ENCODE measurements at places on chromosomes 11 and 22.

DNA sequence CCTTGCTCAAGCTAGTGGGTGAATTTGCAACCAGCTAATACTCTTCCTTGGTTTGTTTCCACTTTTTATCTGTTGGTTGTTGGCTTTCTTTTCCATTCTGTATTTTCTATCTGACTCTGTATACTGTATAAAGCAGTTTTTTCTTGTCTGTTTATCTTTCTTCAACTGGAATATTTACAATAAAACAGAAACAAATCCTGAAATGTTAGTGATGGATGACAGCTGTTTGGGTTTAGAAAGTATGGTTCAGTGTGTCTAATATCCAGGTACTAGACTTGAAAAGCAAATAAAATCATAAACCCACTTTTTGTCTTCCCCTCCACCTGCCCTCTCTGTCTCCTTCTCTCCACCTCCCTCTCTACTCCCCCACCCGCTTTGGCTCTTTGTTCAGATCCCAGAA is 35.3 kb upstream of the TBCEL start:
- DNase-seq, result no peak

DNA sequence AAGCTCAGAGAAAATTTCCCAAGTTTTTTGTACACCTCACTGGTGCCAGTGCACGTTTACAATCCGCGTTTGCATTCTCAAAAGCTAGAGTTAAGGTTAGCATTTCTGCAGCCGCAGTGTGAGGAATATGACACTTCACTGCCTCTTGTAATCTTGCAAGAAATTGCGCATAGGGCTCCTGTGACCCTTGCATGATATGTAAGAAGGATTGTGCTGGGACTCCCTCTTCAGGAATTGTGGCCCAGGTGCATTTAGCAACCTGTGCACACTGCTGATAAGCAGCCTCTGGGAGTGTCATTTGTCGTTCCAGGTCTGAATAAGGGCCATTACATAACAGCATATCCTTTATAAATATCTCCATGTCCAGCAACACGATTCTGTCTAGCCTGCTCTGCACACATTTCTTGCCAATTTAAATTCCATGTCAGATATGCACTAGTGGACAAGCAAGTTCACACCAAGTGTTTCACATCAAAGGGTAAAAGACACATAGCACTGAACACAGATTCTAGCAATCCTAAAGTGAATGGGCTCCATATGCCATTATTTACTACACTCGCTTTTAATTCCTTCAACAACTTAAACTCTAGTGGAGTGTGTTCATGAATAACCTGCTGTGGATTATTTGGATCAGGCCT is 69.2 kb upstream of the INCENP start:
- DNase-seq, result no peak

DNA sequence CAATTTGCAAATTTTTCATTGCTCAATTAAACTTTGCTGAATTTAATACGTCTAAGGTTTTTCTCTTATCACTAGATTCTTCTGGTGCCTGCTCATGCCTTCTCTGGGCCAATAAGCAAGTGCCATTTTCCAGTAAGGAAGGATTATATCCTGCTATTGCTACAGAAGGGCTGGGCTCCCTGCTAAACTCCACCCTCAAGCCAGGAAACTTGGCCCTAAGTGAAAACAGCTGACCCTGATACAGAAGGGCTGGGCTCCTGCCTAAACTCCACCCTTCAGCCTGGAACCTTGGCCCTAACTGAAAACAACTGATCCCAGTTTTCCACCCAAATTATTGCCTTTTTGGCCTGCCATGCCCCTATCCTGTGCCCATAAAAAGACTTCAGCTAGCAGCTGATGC is 385.3 kb downstream of the DYNC2H1 start:
- no peak for DNase-seq

GRCh38 chr11:27212248-27212780 is 150.7 kb downstream of the CCDC34 start:
- no peak for DNase-seq

GRCh38 chr11:115552151-115552772 is 48.0 kb upstream of the CADM1 start:
- no peak for DNase-seq

DNA sequence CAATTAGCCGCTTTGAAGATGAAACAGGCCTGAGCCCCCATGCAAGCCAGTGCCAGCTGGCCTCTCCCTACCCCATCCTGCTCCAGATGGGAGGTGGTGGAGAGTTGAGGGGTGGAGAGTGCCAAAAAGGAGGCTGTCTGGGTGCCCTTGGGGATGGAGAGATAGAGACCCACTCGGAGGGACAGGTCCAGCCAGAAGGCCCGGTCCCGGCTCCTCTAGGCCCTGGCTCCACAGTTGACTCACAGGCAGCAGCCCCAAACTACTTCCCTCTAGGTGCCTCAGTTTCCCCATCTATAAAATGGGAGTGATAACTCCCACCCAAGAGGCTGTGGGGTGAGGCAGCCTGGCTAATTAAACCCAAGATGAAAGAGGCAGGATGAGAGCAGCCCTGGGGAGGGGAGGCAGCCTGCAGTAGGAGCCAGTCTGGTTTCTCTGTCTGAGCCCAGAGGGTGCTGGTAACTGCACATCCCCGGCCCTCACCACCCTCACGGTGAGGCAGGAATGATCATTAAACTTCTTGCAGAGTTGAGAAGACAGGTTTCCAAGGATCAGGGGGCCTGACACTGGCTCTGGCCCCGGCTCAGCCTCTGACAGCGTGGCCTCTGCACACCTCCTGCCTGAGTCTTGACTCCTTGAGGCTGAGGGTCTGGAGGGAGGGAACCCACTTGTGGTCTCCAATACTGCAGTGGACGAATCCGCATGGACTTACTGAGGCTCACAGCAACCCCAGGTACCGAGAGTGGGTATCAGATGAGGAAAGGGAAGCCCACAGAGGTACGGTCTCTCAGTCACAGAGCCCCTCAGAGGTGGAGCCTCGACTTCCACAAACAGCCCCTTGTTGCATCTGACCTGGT is 1.4 kb upstream of the AP5B1 start:
- no peak for DNase-seq

GRCh38 chr11:105236664-105237063 is 97.1 kb upstream of the CARD18 start:
- DNase-seq, result no peak

- no peak for DNase-seq
Observed at GRCh38 chr11:65459552-65459951, 37.0 kb downstream of the NEAT1 start.

DNA sequence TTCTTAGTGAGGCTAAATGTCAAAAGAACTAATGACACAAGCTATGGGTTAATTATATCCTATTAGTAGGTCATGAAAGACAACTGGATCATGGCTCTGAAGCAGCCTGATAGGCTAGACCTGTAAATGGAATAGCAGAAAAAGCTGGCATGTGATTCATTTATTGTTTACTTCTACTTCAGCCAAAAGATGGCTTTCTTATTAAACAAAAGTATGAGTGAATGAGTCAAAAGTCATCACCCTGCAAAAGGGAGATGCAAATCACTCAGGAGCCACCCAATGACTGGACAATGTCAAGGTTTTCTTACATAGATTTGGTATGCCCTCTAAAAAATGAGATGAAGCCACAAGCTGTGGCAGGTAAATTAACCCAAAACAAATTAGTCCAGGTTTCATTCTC is 138.0 kb downstream of the TRPC6 start:
- no peak for DNase-seq

DNA sequence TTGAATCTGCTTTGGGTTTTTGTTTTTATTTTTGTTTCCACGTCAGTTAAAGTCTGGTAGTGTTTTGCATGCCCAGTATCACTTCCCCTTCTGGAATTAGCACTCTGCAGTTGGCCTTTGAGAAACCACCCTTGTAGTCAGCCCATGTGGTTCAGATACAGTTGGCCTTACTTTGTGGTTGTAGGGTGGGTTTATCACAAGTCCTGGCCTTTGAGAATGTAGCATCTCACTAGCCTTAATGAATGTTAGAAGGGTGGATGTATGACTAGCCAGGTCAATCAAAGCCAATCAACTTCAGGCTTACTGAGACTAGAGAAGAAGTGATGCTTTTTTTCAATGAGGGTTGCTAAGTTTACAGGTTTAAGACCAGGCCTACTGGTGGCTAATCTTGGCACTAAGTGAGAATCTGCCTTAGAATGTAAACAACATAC is 19.8 kb downstream of the ARL14EP start:
- DNase-seq, result no peak

- no peak for DNase-seq
Observed at GRCh38 chr11:65130631-65131416, 3.5 kb downstream of the SYVN1 start.

DNA sequence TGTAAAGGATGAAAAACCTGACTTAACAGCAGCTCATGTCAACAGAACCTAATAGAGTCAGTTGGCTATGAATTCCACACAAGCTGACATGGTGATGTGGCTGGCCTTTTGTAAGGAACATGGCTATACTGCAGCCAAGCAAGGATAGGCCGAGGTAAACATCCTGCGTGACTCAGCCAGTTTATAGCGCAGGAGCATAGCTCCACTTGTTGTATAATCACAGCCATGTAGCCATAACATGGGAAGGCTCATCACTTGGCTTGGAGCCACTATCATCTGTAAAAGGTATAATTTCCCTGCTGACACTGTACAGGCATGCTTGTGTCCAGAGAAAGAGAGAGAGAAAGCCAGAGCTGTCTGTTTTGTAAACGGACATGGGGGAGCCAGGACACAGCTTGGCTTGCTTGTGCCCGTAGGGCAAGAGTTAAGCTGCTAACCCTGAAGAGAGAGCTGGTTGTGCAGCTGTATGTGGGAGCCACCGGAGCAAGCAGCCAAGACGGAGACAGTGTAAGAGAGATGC is 104.4 kb upstream of the PLET1 start:
- DNase-seq, result no peak

DNA sequence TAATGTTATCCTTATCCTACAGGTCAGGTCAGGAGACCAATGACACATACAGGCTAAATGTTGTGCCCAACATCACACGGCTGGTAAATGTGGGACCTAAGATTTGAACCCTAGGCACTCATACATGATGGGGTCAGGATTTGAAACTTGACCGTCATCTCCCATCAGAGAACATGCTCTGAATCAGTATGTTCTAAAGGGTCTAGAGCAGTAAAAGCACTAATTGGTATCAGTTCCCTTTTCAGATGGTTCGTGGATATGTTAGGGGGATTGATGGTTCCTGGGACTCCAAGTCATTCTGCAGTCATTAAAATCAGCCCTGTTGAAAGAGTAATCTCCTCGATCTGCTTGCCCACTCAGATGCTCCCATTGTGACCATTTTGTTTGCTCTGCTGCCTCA is 65.5 kb downstream of the BMAL1 start:
- no peak for DNase-seq

DNA sequence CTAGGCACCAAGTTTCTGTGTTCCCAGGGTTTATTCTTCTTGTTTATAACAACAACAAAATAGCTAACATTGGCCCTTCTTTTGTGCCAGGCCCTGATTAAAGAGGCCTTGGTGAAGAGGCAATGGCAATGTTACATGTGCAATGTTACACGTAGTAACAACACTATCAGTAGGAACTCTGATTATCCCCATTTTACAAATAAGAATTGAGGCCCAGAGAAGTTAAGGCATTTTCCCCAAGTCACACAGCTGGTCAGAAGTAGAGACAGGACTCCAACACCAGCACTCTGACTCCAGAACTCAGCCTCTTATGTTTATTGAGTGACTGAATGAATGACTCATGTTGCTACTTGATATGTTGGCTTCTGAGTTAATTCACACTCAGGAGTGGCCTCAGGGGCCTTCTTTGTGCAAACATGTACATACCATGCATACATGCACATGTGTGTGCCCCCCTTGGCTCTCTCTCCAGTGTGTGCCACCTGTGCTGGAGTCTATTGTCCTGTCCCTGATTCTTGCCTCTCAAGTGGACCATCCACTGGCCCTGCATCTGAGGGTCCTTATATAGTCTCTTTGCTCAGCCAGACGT is 98.4 kb downstream of the TP53I11 start:
- no peak for DNase-seq
